ENCODE measurements at places on chromosomes 3 and 15. TPM values are rescaled to one million over a fixed set of nuclear protein-coding genes. Genes with fewer than 3 reads are reported as not detected.

GRCh38 chr3:23203708-23204330, 692 bp downstream of the UBE2E2 start:
- no peak for DNase-seq

DNA sequence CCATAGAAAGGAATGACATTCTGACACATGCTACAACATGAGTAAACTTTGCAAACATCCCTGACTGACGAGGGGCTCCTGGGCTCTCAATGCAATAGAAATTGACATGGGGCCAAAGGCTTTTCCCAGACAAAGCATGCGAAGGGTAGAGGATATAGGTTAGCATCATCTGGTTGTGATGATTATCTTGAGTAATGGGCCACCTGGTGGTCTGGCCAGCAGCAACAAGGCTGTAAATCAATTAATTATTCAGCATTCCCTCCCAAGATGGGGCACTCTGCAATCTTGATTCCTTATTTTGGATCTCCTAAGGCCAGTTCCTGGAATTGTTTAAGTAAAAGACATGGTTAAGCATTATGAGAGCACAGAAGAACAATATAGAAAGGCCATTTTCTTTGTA, 99.2 kb downstream of the AGBL1 start:
- no peak for DNase-seq

- no peak for DNase-seq
Measured at GRCh38 chr3:107028086-107028485, 349.2 kb upstream of the CCDC54 start.

GRCh38 chr3:40924559-40925141, 274.7 kb upstream of the CTNNB1 start:
- peak; percentile 48 for DNase-seq

DNA sequence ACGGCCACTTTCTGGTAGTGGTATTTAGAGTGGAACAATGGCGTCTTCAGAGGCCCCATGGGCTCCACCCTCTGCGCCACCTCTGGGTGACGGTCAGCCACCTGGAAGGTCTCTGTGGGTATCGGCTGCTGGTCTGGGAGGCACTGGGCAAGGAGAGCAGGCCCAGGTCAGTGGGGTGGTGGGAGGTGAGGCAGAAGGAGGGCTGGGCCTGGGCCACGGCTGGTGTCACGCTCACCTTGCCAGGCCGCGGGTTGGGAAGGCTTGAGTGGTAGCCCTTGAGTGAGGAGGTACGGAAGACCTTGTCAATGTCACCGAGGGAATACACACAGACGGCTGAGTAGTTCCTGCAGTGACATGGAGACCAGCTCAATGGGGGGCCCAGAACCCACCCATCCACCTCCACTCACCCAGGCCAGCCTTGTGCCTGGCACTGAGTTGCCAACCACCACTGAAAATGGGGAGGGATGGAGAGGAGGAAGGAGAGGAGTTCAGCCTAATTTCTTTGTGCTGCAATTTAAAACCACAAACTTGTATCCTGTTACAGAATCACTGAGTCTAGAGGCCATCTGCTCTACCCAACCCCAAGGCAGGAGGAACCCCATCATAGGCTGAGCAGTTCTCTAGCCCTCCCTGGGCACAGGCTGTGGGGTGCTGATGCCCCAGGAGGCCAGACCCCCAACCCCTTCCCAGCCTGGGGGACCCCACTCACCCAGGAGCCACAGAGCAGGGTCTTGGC, 19.0 kb downstream of the SEMA7A start:
- no peak for DNase-seq

GRCh38 chr15:76193934-76194333, 117.3 kb downstream of the ETFA start:
- DNase-seq = no peak

DNA sequence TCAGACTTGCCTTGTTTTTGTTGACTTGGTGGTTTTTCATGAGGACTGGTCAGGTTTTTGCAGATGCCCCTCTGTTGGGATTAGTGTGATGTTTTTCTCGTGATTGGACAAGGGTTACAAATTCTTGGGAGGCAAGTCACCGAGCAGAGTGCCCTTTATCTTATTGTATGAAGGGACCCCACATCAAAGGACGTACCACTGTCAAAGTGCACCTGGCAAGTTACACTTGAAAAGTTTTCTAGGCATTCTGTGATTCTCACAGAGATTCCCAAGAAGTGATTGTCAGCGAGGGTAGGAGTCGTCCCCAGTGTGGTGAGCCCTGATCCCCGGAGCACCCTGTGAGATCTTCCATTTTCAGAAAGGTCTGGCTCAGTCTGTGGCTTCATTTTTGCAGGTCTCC, 110.1 kb downstream of the POLR2M start:
- DNase-seq = no peak

GRCh38 chr3:57545636-57546268, 1.6 kb upstream of the DNAH12 start:
- DNase-seq = no peak

The TMEM40 gene
- not detected for total RNA-seq

The CCDC14 gene
- total RNA-seq = 47.3 TPM

The VEPH1 gene
- total RNA-seq = 1.5 TPM

The RABL3 gene
- total RNA-seq = 27.7 TPM
